ENCODE measurements at places on chromosomes 1 and 21.

DNA sequence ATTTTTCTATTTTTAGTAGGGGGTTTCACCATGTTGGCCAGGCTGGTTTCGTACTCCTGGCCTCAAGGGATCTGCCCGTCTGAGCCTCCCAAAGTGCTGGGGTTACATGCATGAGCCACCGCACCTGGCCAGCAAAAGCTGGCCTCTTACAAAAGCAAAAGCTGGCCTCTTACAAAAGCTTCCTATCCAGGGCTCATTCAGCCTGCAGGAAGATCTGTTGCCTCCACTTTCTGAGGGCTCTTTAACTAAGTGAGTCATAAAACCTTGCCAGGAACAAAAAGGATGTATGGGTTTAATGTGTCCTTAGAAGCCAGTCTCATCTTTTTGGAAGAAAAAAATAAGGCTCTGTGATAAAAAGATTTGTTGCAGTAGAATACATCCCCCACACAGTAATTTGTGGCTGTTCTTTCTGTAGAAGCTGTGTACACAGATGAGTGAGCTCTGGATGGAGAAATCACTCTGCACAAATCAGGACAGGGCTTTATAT is 15.0 kb downstream of the HTR1D start:
- DNase-seq = peak; percentile 37

DNA sequence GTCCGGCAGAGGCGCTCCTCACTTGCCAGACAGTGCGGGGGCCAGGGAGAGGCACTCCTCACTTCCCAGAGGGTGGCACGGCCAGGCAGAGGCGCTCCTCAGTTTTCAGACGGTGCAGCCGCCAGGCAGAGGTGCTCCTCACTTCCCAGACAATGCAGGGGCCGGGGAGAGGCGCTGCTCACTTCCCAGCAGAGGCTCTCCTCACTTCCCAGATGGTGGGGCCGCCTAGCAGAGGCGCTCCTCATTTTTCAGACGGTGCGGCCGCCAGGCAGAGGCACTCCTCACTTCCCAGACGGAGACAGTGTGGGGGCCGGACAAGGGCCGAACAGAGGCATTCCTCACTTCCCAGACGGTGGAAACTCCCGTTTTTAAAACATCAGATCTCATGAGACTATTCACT is 238.4 kb upstream of the CACYBP start:
- DNase-seq = no peak

- DNase-seq = no peak
Observed at GRCh38 chr1:186762653-186763052, 66.1 kb upstream of the PLA2G4A start.

GRCh38 chr1:159942632-159943277 is 2.7 kb downstream of the IGSF9 start:
- DNase-seq = no peak

Measured in RCC 7860 (cell line).